NCI-H2029 (cell line): ENCODE measurements at places on chromosomes 13 and 19.

DNA sequence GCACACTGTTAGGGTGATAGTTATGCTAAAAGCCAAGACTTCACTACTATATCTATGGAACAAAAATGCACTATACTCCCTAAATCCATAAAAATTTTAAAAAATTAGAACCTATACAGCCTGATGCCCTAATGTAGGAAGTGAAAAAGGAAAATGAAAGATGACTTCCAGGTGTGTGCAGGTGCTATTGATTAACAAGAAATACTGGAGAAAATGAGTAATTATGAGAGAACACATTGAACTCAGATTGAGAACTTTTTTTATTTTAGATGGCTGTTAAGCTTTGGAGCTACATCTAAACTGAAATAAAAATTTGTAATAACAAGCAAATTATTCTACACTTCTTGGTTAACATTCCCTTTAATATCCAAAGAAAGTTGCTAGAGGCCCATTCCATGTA lies 1015.7 kb downstream of the PCDH9 start:
- DNase-seq = no peak

DNA sequence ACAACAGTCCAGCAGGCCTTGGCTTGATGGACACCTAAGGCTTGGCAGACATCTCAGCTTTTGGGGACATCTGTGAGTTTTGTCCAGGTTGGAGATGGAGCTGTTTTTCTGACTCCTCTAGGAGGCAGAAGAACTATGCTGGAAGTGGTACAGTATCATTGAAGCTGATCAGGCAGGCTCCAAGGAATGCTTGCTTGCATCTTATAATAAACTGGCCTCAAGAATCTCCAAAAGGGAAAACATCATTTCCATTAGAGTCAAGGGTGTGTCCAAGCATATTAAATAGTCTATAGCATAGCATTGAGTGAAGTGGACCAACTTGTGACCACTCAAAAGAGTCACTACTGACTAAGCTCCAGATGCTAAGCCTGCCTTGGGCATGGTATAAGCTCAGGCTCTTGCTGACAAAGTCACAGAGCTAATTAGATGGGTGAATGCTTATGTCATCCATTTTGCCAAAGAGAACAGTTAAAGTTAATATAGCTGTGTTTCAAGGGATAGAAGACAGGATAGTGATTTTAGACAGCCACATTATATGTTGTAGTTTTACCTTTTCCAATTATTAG lies 216.0 kb downstream of the DNAJC15 start:
- DNase-seq = no peak

GRCh38 chr13:39781381-39781780 lies 125.9 kb downstream of the COG6 start:
- DNase-seq = no peak

DNA sequence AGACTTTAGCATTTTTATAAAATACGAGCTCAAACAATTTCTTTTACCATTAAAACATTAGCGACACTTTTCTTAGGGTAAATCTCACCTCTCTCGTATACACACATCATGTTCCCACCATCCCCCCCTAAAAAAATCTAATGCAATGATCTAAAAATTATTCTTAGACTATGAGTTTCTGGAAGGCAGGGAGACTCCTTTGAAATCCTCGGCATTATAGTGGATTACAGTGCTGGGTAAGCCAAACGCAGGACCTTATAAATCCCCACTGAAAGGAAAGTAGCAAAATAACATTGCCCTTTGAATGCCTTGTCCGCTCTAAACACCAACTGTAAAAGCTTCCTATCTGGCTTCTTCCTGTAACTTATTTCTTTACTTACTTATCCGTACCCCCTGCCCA lies 35.0 kb downstream of the NUFIP1 start:
- no peak for DNase-seq

DNA sequence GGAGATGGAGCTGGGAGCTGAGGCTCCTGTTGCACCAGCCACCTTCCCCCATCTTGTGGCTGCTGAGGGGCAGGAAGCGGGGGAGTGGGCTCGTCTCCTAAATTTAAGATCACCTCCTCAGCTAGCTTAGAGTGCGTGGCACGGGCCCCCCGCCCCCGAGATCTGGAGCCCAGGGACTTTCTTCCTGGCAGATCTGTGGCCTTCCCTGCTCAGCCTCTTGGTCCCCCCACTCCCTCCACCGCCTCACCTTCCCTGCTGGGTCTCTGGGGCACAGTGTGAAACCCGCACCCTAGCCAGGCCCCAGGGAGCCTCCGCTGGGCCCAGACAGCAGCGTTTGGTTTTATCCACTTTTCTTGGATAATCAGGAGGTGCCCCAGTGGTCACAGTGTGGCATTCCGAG lies 35.9 kb downstream of the MAU2 start:
- DNase-seq = no peak

- no peak for DNase-seq
Observed at GRCh38 chr13:107961849-107962608, 253.3 kb downstream of the LIG4 start.

GRCh38 chr13:62176051-62176450 lies 760.4 kb upstream of the PCDH20 start:
- no peak for DNase-seq
